ENCODE measurements at places on chromosomes 2 and 18.

DNA sequence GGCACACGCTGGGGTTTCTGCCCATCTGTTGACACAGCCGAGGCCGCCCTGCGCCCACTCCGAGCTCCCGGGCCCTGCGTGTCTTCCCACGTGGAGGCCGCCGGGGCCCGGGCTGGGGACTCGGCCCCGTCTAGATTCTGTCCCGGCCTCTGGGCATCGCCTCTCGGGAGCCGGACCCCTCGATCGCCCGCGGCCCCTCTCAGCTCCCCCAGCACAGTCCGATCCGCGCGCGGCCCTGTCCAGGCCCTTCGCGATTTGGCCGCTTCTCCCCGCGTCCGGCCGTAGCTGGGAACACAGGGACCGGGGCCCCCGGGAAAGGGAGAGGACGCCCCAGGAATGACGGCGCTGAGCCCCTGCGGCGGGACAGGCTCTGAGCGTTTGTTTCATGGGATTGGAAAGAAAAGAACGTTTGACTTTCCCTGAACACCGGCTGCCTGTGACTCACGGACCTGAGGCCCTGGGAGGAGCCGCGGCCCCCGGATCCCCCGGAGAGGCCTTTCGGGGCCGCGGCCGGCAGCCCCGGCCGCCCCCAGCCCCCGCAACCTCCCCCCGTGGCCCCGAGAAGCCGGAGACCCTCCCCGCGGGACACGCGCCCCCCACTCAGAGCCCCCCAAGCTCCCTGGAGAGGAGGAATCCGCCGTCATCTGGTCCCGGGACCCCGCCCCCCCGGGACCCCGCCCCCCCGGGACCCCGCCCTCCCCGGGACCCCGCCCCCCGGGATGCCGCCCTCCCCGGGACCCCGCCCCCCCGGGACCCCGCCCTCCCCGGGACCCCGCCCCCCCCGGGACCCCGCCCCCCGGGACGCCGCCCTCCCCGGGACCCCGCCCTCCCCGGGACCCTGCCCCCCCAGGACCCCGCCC is 62.7 kb upstream of the CTDP1 start:
- no peak for DNase-seq

DNA sequence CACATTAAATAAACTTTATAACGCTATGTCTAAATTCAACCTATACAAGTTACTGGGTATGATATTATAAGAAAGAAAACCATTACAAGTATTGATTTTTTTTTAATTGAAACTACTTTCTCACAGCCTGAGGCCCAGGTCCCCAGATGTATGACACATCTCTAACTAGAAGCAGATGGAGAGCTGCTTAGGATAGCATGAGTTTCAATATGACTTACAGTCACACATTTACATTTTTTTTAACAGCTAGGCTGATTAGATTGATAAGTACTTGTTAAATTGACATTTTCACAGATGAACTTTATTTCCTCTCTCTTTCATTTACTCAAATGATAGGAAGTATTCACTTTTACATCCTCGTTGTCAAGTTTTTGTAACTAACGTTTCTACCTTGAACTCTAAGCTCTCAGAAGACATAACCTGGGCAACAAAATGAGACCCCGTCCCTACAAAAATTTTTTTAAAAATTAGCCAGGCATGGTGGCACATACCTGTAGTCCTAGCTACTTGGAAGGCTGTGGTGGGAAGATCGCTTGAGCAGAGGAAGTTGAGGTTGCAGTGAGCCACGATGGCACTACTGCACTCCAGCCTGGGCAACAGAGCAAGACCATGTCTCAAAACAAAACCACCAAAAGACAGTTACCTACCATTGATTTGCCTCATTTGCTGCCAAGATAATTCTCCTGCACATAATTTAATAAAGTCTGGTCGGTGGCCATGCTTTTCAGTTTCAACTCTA is 52.4 kb downstream of the STK39 start:
- no peak for DNase-seq

DNA sequence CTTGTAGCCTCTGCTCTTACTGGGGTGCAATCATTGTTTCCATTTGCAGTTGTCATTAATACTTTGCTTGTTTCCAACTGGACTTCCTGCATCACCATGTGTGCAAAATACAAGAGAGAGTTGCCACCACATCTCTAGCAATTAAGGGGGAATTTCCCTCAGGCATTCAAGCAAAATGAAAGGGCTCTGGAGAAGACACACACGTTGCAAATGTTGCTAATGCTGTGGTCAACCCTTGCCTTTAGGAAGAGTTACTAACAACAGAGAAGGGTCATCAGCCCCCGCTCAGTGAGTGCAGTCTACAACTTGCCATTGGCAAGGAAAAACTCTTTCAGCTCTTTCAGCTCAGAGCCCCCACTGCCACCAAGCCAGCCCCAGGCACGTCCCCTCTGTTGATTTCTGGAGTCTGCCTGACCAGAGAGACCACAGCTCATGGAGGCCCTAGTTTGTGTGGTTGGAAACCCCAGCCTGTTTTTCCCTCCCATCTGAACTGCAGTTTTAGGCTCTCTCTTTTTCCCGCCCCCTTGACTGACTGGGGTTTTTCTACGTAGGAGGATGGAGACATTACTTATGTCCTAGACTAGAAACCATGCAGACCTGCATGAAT is 25.9 kb upstream of the GPR45 start:
- no peak for DNase-seq

DNA sequence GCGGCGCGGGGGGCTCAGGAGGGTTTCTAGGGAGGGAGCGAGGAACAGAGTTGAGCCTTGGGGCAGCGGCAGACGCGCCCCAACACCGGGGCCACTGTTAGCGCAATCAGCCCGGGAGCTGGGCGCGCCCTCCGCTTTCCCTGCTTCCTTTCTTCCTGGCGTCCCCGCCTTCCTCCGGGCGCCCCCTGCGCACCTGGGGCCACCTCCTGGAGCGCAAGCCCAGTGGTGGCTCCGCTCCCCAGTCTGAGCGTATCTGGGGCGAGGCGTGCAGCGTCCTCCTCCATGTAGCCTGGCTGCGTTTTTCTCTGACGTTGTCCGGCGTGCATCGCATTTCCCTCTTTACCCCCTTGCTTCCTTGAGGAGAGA is 5.2 kb downstream of the PROC start:
- DNase-seq = no peak

DNA sequence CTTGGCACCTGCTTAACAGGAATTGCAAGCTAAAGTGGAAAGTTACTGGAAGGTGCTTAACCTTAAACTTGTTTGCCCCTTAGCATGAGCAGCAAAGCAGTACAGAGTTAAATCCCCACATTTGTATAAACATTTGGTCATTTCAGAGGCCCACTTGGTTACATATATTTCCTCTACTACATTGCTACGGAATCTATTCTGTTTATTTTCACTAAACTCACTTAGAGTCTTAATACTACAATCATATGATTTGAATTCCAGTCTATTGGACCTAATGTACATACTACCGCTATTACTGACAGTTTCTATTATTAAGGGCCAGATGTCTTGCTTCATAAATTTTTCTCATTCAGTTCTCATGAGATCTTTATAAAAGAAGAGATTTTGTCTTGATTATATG is 1294.0 kb downstream of the LRP1B start:
- no peak for DNase-seq

DNA sequence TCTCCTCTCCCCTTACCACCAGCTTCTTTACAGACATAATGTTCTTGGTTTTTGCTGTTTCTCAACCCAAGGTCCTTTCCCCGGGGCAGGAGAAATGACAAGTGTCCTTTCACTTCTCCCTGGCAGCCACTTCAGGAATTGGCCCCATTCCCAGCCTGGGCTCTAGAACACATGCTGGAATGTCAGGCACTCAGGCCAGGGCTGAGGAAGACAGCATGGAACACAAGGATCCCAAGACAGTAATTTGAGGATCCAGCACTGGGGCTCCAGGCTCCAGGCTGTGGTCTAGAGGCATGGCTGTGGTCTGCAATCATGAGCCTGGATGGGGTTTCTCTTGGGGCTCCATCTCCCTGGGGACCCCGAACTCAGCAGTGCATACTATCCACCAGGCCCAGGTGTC is 201.4 kb downstream of the CELF4 start:
- DNase-seq = no peak

Data from activated CD4-positive, CD25-positive, alpha-beta regulatory T cell (primary cell).